Left ventricle myocardium inferior (tissue), 1 donor: ENCODE measurements at places on chromosomes 5 and 9.

DNA sequence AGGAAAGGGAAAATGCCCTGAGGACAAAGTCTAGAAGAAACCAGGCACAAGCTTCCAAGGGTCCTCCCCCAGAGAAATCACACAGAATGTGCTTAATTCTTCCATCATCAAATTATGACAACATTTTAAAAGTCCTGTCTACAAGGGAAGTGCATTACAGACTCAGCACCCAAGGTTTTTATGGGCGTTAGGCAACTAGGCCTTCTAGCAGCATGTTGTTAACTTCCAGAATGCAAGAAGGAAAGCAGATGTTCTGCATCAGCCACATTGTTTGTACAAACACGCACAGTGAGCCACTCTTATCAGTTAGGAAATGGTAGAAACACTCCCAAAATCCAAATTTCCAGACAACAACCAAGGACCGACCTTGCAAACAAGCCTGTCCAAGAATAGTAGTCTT lies 26.5 kb downstream of the SMC5 start:
- DNase-seq: no peak

DNA sequence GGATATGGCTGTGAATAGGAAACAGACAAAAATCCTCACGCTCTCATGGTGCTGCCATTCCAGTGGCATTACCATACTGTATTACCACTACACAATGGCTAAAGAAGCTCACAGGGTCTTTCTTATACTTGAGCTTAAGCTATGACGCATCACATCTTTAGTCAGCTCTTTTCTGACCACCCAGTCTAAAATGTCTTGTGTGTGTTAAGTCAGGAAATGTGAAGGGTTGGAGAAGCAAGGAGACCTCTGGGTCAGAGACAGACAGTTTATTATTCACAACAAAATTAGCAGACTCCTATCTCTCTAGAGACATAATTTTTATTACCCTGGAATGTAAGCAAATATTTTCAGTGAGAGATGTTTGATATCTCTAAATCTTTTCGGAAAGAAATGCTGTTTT lies 1583.2 kb upstream of the WWC1 start:
- no peak for DNase-seq

- no peak for DNase-seq
Observed at GRCh38 chr9:90107726-90108655, 503.2 kb downstream of the GADD45G start.

- no peak for DNase-seq
Observed at GRCh38 chr5:172945151-172945550, 14.1 kb upstream of the RPL26L1 start.

- DNase-seq: no peak
Observed at GRCh38 chr5:57863661-57864060, 381.1 kb upstream of the ACTBL2 start.

DNA sequence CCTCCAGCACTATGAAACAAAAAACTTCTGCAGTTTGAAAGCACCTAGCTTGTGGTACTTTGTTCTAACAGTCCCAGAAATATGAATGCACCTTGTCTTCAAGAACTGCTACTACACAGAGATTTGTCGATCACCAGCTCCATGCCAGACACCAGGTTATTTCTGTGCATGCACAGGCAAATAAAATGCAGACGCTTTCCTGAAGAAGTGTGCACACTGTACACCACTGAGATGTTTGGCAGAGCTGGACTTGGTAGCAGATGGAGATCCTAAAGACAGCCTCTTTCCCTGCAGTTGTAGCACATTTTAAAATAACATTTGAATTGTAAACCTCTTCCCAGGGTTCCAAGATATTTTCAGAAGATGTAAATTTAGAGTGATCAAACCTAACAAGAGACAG lies 730.0 kb downstream of the MTRR start:
- DNase-seq: no peak

- DNase-seq: no peak
Observed at GRCh38 chr9:105425816-105426433, 21.9 kb upstream of the FSD1L start.

GRCh38 chr5:172104021-172104420 lies 84.0 kb downstream of the STK10 start:
- DNase-seq: peak; percentile 15

DNA sequence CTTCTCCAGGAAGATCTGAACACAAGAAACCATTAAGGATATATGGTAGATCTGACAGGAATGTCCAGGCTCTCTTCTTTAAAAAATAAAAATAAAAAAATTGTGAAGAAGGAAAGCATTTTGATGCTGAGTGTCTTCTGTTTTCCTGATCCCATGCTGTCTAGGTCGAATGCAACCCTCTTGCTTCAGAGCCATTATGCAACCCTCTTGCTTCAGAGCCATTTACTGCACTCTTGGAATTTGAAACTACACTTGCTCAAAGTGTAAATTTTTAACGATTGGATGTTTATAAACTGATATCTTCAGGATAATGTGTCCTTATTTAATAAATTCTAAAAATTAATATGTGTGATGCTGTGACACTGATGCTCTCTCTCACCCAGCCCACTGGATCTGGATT lies 505.1 kb downstream of the DNAH5 start:
- no peak for DNase-seq

GRCh38 chr9:113416149-113416721 lies 5.7 kb downstream of the C9orf43 start:
- no peak for DNase-seq

GRCh38 chr5:109006129-109006528 lies 258.4 kb downstream of the FER start:
- no peak for DNase-seq

GRCh38 chr9:31535651-31536050 lies 848.8 kb upstream of the ACO1 start:
- DNase-seq: no peak

DNA sequence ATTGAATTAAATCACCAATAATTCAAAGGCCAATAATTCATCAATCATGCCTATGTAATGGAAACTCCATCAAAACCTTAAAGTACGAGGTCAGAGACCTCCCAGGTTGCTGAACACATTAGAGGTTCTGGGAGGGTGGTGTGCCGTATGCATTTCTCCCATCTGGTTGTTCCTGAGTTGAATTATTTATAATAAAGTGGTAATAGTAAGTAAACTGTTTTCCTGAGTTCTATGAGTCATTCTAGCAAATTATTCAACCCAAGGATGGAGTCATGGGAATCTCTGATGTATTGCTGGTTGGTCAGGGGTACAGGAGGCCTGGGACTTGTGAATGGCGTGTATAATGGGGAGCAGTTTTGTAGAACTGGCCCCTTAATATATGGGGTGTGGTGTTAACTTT lies 191.7 kb downstream of the CARTPT start:
- DNase-seq: no peak

GRCh38 chr9:29844251-29844650 lies 2271.0 kb upstream of the C9orf72 start:
- DNase-seq: no peak

- peak; percentile 75 for DNase-seq
Observed at GRCh38 chr9:89750117-89750791, 145.4 kb downstream of the GADD45G start.

GRCh38 chr9:88794100-88794499 lies 197.2 kb upstream of the S1PR3 start:
- DNase-seq: no peak

DNA sequence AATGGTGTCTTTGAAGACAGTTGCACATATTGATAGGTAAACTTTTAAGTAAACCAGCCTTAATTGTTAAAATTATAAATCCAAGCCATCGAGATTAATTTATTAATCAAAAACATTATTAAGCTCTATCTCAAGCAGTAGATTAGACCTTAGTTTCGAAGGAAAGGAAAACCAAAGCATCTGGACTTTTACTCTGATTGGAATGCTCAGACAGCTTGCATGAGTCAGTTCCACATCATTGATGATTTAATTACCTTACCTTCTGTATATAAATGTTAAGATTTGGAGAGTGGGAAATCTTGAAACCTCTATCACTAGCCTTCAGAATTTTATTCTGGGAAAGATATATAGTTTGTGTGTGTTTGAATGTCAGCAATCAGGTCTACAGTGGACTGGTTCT lies 23.9 kb downstream of the DCP2 start:
- DNase-seq: no peak

DNA sequence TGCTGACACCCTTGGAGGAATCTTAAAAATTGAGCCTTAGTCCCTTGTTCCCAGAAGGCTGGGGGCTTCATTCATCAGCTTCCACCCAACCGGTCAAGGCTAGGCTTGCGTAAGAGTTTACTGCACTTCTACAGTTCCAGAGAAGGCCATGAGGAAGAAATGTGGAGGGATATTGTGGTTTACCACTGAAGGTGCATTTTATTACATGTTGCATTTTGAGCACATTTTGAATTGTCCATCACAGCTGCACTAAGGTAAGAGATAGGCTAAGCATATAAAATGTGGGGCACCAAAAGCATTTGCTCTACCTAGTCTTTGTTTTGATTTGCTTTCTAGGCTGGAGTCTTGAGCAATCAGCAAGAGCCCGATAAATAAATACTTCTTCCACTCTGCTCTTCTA lies 167.1 kb upstream of the PAPPA start:
- DNase-seq: no peak

- DNase-seq: no peak
Observed at GRCh38 chr9:112558978-112559377, 72.4 kb downstream of the KIAA1958 start.

GRCh38 chr5:121497176-121497575 lies 354.5 kb upstream of the FTMT start:
- no peak for DNase-seq

GRCh38 chr9:124741662-124742061 lies 29.4 kb downstream of the NR6A1 start:
- DNase-seq: no peak
